ENCODE measurements at places on chromosomes 5 and 9.

DNA sequence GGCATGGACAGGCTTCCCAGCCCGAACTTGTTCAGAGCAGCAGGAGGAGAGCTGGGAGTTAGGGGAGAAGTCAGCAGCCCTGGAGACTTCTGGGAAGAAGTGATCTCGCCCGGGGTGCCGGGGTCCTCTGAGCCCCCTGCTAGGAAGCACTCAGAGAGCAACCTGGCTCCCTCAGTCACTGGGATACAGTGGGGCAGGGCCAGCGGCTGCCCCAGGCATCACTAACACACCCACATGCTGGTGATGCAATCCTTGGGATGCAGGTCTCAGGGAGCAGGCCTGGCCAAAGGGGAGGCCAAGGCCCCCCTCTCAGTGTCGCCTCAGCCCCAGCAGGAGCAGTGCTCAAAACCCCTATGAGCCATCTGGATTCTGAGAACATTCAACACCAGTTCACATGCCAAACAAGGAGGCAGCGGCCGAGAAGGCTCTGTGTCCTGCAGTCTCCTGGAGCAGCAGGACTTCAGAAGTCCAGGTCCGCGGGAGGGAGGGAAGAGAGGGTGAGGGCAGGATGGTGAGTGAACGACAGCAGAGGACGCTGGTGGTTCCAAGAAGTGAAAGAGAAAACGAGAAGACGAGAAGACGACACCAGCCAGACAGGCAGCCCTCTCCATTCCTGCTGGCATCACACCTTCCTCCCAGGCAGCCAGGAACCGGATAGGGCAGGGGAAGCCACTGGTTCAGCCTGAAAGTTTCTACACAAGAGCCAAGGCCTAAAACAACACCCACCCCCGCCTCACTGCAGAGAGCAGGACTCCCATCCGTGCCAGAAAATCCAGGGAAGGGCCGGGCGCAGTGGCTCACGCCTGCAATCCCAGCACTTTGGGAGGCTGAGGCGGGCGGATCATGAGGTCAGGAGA is 2.3 kb downstream of the PNPLA7 start:
- no peak for DNase-seq

GRCh38 chr5:71816307-71816706 is 97.2 kb downstream of the CARTPT start:
- no peak for DNase-seq

DNA sequence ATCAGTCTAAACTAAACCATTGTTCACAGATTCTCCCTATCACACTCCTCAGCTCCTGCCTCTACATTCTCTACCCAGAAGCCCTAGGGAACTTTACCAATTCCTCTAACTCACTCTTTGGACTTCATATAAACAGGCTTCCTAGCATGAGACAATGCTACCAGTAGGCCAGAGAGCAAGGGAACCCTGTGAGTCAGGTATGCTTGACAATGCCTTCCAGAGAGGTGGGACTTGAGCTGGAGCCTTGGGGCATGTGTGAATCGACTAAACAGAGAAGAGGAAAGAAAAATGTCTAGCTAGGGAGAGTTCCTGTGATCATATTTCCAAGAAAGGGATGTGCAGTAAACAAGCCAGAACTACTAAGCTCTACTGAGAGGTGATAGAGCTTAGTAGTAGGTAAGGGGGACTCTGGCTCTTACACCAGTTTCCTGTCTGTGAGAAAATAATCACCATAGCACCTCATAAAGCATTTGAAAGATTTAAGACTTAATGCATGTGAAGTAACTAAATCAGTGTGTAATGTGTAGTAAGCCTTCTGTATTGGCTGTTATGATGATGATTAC is 6.4 kb upstream of the RFK start:
- no peak for DNase-seq

DNA sequence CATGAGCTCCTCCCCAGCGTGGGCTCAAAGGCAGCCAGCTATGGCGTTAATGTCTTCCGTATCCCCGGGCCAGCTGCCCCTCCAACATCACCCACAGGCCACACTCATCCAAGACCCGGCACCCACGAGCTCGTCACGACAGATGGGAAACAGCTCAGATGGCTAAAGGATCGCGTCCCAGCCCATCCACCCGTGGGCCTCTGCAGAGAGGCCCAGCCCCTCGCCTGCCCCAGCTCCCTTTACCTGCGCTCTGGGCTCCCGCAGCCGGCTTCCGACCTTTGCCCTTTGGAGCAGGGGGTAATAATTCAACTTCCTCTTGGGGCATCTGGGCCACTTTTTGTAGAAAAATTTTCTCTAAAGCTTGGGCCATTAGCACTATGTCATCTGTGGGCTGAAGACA is 16.5 kb downstream of the BRD3 start:
- no peak for DNase-seq

DNA sequence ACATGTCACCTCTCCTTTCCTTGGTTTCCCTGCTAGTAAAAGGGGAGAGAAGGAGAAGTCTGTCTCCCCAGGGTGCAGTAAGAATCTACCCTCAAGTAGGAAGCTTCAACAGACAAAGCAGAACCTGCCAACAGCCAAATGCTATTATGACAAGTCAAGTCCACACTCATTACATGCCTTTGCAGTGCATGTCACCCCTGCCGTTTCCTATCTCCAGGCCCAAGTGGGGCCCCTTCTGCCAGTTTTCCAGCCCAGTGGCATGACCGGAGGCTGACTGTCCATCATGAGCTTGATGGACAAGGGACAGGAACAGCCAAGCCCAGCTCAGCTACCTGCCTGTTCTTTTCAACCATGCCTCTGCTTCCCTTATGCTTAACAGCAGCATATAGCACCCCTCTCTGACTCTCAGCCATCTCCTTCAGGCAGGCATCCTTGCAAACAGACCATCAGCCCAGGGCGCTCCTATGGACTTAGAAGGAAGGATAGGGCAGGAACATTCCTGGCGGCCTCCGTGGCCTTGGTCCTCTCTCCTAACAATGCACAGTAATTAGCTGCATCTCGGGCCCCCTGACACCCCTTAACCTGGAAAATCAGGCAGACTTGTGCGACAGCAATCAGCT is 107.2 kb upstream of the RAD23B start:
- DNase-seq = no peak

- no peak for DNase-seq
Measured at GRCh38 chr5:169650701-169651331, 13.7 kb downstream of the DOCK2 start.

DNA sequence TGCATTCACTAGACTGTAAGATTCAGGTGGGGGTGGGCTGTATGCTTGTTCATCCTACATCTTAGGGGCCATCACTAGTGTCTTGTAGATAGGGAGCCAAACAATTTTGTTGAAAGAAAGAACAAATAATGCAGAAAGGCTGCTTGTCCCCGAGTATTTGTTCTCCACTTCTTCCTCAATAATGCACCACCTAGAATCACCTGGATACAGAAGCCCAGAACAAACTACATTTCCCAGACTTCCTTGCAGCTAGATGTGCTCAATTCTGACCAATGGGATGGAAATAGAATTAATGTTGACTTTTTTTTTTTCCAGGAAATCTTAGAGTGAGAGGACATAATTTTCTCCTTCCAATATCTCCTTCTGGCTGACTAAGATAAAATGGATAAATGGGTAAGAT is 38.9 kb upstream of the TNFSF8 start:
- no peak for DNase-seq

GRCh38 chr5:171050916-171051315 is 189.1 kb downstream of the RANBP17 start:
- no peak for DNase-seq

GRCh38 chr5:2736872-2737271 is 14.6 kb downstream of the IRX2 start:
- DNase-seq = no peak

DNA sequence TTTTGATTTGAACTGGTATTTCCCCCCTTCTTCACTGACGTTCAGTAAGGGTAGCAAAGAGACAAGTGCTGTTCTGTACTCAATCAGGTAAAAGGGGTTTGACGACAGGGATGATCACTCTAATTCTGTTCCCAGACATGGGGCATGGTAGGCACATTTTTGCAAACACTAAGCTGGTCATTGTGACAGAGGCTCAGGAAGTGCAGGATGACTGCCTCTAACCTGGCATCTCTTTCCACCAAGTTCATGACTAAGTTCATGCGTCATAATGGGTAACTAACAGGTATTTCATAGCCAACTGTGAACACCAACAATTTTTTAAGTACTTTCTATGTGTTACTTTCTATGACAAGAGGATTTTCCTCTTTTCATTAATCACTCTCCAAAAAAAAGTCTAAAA is 166.5 kb downstream of the MAPKAP1 start:
- no peak for DNase-seq

DNA sequence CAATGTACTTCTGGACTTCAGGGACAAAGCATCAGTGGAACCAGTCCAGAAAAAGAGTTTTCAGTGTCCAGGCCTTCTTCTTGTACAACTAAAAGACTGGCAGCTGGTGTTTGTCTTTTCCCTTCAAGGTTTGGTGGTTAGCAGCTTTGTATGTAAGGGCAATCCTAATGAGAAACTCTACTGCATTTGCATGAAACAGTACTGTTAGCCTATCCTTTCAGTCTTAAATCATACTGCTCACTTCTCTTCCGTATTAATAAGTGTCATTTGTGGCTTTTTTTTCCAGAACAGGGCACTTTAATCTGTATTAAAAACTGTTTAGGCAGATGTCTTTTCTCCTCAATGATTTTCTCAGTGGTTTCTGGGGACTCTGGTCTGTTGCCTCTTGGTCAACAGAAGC is 48.9 kb downstream of the FAM174A start:
- DNase-seq = no peak

GRCh38 chr5:172680921-172681320 is 39.9 kb downstream of the NEURL1B start:
- DNase-seq = no peak

DNA sequence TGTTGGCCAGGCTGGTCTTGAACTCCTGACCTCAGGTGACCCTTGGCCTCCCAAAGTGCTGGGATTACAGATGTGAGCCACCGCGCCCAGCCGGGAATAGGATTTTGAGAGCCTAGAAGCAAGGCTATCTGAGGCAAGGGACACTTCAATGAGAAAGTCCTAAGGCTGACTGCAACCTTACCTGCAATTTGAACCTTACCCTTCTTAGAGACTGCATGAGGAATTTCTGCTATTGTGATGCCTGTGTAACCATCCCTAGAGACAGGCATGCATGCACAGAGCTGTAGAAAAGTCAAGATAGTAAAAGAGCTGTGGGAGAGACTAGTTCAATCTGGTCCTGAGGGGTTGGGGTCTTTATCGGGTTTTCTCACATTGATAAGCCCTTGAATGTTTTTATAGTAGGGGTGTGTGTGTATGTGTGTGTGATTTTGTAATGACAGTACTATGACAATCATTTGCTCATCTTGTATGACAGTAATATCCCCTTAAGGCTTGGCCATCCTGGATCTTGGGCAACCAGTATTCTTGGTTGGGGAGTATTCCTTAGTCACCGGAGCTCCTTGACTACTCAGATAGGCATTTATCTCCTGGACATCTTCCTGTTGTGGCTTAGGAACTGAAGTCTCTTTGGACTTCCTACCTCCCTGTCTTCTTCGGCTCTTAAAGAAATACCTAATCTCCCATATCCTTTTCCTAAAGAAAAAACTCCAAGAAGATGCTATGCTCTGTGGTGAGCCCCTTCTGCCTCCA is 11.2 kb downstream of the DNAJB5 start:
- no peak for DNase-seq

DNA sequence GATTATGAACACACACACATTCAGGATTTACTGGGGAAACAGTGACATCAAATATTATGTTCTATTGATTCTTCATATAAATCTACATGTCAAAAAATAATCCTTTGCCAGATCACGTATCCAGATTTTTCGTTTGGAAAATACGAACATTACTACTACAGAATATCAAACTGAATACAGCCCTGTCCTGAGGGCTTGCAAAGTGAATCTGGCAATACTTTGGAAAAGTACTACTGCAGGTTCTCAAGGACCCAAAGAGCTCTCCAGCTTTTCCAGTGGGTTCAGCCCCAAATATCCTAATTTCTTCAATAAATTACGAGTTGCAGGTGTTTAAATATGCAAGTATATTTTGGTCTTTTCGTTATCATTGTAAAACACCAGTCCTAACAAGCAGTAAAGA is 411 bp upstream of the NDUFS4 start:
- no peak for DNase-seq

Data from stimulated activated CD4-positive, alpha-beta T cell treated with anti-CD3 and anti-CD28 coated beads, Interleukin-4, amount 100 ng/mL, for 1 hour (primary cell).